Cerebellar nuclear complex (tissue), 1 donor: ENCODE measurements at places on chromosomes 16 and 17.

DNA sequence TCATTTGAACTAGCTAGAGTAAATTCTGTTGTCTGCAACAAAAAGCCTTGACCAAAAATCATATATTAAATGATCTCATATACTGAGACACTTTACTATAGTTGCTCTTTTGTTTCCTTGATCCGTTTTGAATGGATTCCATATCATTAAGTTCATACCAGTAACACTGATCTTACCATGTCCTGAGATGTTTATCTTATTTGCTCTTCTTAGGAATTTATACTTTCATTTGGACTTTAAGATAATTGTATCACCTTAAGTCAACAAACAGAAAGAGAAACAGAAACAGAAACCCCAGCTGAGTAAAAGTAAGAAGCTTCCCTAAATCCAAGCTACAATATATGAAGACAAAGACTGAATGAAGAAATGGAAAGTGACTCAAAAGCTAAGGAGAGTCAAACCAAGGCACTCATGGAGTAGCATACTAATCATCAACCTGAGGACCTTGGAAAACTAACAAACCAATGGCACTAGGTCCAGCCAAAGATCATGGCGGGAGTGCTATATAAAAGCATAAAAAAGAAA, 106.5 kb upstream of the COX10 start:
- DNase-seq: no peak

GRCh38 chr17:17380145-17380925, 77.2 kb downstream of the NT5M start:
- DNase-seq: no peak

DNA sequence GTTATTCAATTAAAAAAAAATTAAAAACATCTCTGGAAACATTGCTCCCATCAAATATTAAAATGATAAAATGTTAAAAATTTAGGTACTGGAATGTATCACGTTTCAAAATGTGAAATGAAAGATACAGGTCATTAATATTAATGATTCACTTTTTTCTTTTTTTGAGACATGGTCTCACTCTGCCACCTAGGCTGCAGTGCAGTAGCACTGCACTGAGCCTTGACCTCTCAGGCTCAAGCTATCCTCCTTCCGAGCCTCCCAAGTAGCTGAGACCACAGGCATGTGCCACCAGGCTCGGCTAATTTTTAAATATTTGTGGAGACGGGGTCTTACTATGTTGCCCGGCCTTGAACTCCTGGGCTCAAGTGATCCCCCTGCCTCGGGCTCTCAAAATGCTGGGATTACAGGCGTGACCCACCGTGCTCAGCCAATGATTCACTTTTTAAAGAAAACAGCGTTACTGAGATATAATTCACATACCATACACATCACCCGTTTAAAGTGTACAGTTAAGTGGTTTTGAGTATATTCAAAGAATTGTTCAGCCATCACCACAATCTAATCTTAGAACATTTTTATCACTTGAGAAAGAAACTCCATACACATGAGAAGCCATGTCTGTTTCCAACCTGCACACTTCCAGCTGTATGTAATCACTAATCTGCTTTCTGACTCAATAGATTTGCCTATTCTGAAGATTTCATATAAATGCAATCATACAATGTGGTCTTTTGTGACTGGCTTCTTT, 19.1 kb upstream of the NETO2 start:
- DNase-seq: no peak

- no peak for DNase-seq
Observed at GRCh38 chr17:19596869-19597268, 51.7 kb upstream of the ALDH3A2 start.

- DNase-seq: no peak
Observed at GRCh38 chr16:8426569-8426968, 163.7 kb downstream of the TMEM114 start.

DNA sequence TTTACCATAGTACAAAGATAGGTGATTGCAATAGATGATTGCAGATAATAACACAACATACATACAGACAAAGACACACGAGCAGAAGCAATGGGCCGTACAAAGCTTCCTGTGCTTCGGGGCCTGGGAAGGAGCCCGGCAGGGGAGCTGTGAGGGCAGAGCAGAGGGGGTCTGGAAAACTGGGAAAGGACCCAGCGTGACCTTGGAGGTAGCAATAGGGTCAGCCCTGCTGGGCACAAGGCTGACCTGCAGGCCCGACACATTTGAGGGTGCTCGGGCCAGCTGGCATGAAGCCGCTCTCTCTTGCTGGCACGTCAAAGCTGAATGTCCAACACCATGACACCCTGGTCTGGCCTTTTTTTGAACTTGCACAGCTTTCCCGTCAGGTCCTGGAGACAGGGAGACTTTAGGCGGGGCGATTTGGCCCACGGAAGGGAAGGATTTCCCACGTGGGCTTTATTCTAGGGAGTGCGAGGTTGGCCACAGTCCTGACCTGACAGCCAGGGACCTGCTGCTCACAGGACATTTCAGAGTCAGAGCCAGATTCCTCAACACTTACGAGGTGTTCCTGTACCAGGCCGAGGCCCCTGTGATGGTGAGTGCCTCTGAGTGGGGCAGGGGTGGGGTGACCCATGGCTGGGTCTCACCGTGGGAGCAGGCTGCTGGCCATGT, 83.2 kb downstream of the NTN1 start:
- no peak for DNase-seq

DNA sequence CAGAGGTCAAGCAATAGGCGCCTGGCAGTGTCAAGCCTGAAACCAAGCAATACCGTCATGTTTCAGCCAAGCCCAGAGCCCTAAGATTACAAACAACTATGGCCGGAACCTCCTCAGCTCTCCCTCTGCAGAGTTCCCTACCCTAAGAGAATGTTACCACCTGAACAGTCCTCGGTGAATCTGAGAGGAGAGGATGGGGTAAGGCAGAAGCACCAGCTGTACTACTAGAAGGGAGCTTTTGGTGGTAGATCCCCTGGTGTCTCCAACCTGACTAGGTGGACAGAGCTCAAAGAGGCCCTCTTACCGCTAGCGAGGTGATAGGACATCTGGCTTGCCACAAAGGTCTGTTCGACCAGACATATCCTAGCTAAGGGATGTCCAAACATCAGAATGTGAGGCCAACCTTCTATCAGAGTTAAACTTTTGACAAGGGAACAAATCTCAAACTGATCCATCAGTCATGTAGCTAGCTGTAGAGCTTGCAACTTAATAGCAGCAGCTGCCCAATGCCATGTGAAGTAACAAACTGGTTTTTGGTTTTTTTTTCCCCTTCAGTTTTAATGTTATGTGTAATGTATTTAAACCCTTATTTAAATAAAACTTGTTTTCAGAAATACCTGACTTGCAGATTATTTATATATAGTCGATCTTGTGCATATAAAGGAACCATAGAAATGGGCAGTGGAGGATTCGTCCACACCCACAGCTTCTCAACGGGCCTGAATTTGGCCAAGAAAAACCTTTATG, 2.5 kb downstream of the EIF1 start:
- no peak for DNase-seq

DNA sequence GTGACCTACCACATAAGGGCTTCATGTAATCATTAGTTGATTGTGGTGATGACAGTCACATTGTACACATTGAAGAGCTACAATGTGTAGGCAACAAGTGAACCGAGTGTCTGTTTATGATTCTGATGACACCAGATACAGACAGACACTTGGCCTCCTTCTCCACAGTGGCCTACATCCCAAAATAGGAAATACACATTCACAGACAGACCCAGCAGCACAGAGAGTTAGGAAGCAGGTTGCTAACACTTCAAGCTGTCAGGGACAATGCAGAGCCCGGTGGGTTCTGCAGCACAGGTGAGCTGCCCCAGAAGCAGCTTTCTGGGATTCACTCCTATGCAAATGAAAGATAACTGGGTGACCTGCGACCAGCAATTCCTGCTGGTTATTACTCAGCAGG, 72.2 kb downstream of the CDH11 start:
- DNase-seq: no peak

DNA sequence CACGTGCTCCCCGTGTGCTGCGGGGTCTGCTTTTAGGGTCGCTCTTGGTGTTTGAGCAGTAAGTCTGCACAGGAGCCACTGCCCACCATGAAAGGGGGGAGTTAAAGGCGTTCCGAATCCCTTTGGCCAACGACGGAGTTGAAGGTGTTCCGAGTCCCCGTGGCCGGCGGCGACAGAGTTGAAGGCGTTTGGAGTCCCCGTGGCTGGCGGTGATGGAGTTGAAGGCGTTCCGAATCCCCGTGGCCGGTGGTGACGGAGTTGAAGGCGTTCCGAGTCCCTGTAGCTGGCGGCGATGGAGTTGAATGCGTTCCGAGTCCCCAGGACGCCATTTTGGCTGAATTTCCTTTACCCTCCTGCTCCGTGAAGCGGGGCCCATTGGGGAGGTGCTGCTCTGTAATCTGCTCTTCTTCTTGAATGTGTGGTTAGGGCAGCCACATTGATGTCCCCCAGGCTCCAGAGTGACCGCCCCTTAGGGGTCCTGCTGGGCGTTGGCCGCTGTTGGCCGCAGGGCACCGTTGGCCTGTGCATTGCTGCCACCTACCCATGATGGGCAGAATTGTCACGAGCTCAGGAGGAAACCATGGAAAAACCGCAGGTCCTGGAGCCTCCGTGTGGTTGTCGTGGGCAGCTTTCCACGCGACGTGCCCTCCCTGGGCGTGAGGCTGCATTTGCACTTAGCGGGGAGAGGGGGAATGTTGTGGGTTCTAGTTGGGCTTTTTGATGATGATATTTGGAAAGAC, 73.7 kb upstream of the ZNF750 start:
- no peak for DNase-seq

DNA sequence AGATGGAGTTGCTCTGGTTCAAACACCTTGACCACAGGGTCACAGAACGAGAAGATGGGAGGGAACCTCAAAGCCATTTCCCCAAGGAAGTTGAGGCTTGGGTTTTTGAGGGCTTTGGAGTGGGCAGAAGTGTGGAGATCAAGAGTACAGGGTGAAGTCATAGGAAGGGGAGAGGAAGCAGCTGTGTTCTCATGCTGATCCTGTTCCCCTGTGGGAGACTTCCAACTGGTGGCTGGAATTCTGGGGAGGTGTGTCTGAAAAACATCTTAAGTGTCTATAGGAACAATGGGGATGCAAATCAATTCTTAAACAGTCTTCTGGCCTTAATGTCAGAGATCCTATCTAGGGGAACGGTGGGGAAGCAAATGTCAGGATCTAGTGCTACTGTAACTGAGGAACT, 38.8 kb upstream of the HSBP1 start:
- DNase-seq: no peak

- DNase-seq: peak; percentile 59
Observed at GRCh38 chr16:70730944-70731343, 45.1 kb upstream of the MTSS2 start.

DNA sequence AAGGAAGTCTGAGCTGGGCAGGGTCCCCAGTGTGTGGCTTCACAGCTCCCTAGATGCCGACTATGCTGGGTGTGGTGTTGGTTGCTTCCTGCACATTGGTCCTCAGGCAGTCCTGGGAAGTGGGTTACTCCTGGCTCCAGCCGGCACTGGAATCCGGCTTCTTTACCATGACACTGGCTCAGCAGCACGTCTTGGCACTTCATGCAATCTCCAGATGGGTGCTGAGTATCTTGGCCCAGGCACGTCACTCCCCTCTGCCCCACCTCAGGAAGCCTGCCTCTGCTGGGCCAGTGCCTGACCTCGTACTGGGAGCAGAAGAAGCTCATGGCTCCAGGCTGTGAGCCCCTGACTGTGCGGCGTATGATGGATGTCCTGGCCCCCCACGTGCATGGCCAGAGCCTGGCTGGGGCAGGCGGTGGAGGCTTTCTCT, 24.5 kb downstream of the FCSK start:
- no peak for DNase-seq

DNA sequence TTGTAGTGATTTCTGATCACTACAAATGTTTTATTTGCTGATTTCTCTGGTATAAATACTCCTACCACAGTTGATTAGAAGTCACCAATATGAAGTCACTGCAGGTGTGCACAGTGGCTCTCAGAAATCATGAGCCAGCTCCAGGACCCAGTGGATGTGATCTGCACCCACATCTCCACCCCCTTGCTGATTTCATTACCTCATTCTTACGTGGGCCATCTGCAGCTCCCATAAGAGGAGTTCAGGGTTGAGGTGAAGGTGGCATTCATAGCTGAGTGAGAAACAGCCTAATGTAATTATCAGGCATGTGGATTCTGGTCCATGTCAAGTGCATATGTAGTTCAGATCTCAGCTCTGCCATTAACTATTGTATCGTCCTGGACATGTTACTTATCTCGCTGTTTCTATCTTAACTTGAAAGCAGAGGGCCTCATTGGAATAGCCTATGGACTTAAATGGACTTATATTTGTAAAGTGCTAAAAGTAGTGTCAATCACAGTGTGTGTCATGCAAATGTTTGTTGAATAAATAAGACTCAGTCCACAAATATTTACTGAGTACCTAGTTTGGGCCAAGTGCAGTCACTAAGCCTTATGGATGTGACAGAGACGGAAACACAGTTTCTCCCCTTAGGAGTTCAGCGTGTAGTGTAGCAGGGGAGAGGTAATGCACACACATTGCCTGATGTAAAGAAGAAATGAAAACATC, 40.7 kb upstream of the ZKSCAN2 start:
- no peak for DNase-seq

- DNase-seq: no peak
Observed at GRCh38 chr16:22672830-22673210, 141.1 kb upstream of the HS3ST2 start.

- no peak for DNase-seq
Observed at GRCh38 chr16:53955221-53955875, 251.4 kb downstream of the FTO start.

GRCh38 chr16:79809376-79809775, 208.8 kb upstream of the MAF start:
- DNase-seq: no peak

DNA sequence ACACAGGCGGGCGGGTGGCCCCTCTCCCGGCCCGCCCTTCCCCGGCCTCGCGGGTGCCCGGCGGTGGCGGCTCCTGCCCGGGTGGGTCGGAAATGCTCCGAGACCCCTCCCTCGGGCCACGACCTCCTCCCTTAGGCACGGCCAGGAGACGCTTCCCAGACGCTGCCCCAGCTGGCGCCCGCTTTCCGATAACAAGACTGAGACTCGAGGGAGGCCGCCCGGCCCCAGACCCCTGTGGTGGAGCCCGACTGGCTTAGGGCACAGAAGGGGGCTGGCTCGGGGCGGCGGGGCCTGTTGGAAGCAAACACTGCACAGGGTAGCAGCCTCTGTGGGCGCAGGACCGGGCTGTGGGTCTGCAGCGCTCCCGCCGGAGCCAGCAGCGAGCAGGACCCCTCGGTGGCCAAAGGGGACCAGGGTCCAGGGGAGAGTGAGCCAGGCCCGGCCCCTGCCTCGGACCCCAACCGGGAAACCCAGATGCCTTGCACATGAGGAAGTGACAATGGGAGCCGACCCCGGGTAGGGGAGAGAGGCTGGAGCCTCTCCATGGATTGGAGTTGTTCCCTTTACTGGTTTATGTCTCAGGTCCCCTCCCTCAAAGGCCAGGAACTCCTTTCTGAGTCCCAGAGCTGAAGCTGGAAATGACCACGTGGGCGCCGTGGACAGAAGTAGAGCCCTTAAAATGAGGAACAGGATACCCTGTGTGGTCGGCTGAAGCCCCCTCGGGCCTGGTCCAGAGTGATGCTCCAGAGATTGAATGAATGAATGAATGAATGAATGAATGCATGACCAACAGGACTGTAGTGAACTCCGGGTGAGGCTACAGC, 19.8 kb upstream of the ADCY7 start:
- DNase-seq: no peak

GRCh38 chr17:49180998-49181635, 29.3 kb downstream of the GNGT2 start:
- DNase-seq: no peak

GRCh38 chr17:47905221-47905733, 9.2 kb downstream of the SP2 start:
- DNase-seq: peak; percentile 55
